ENCODE measurements at places on chromosomes 4 and X. TPM values are rescaled to one million over a fixed set of nuclear protein-coding genes. Genes with fewer than 3 reads are reported as not detected.

SPATA18 gene
- total RNA-seq = 2.3 TPM

- no peak for DNase-seq
Observed at GRCh38 chr4:110526589-110526988, 50.6 kb downstream of the ENPEP start.

- no peak for DNase-seq
Observed at GRCh38 chr4:2954358-2955185, 8.6 kb downstream of the NOP14 start.

DNA sequence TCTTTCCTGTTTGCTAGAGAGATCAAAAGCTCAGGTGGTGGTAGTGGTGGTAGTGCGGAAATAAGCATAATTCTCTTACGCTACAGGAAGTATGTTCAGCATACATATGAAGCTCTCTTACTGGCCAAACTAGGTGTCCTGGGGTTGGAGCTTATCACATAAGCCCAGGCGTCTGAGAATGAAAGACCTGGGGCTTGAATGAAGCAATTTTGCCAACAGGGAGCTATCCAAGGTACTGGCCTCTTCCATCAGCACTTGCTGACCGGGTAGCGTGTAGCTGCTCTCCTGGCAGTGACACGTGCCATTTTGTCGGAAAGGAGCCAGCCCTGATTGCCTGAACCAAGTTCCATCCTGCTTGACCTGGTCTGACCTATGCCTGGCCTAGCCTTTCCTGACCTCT, 65.9 kb upstream of the HPF1 start:
- no peak for DNase-seq

GRCh38 chr4:159483782-159484741, 381.2 kb downstream of the RAPGEF2 start:
- DNase-seq = no peak

- no peak for DNase-seq
Observed at GRCh38 chrX:87105131-87105530, 412.5 kb upstream of the KLHL4 start.

DNA sequence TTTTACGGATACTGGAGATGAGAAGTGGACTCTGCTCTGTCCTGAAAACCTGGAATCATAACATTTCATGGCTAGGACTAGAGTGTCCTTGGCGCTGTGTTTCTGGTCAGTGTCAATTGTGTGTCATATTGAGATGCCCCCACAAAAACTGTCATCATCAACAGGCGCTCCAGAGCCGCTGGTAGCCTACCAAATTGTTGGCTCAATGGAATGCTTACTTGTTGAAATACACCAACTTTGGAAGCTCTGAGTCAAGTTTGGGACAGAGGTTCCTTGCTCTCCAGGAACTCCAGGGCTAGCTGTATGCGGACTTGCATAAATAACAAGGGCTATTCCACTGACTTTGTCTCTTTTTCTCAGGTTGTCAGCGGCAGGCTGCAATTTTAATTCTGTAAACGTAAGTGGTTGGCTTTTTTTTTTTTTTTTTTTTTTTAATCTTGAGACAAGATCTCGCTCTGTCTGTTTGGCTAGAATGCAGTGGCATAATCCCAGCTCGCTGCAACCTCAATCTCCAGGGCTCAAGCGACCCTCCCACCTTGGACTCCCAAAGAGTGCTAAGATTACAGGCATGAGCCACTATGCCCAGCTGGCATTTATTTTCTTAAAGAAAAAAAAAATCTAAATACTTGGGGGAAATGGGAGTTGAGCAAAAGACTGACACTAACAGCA, 871 bp upstream of the HPGD start:
- no peak for DNase-seq

GRCh38 chr4:25301471-25301870, 11.1 kb upstream of the ZCCHC4 start:
- no peak for DNase-seq

DNA sequence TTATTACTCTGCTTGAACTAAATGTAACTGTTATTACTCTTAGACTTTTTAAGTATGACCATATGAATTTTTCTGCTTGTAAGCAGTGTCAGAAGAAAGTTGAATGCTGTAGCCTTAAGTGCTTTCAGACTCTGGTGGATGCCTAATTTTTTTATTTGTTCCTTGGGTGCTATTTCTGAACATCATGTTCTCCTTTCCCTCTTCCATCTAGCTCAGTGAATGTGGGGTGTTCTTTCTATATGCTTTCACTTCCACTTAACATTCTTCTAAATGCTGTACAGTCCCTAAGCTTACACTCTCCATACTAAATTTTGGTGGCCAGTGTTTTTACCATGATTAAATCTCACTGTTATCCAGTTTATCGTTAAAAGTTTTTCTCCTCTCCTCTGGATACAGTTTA, 3.6 kb downstream of the DCK start:
- DNase-seq = no peak

DNA sequence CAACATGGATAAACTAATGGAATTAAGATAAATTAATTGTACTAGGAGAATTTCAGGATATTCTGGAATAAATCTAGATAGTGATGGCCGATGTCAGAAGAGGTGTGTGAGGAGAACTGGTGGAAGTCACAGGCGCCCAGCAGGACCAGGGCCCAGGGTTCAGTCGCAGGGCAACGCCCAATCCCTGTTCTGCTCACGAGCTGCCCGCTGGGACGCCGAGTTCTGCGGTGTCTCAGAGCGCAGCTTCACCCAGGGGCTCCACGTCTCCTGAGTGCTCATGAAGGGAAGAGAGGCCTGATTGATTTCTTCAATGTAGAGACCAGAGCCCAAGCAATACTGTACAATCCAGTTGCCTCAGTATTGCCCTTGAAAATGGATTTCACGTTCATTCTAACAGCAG, 1.5 kb upstream of the HSPA4L start:
- DNase-seq = no peak

KCNIP4 gene
- total RNA-seq = not detected

DNA sequence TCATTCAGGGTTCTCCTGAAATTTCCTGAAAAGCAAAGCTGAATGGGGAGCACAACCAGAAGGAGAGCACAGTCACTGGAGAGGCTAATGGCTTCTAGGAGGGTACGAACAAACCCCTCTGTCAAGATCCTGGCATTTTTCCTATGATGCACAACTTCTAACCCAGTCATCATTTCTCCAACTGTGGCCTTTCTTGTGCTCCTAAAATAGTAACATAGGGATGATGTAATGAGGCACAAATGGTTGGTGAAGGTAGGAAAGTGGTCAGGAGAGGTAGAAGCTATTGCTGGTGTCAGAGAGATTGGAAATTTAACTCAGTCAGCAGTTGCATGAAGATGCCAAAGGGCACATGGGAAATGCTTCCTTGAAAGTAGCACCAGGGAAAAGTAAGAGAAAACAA, 52.7 kb downstream of the SLC10A7 start:
- no peak for DNase-seq

GRCh38 chr4:126850286-126850685, 782.5 kb upstream of the INTU start:
- no peak for DNase-seq

DNA sequence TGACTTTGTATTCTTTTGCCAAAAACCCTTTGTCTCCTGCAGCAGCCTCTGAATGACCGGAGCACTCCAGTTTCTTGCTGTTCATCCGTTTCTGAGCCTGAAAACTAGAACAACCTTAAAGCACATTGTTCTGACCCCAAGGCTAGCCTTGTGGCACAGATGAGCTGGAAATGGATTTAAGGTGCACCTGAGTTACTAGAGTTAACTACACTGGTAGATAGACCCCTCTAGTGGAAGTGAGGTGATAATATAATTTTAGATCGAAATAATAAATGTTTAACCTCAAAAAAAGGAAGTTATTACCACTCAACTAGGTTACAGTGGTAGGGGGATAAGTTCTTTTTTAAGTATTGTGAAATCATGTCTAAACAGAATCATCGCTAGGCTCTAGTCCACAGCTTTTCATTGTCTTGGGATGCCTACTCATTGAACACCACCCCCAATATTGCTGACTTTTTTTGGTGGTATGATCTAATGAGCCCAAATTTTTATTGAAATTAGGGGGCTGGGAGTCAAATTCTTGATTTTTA, 2.7 kb downstream of the PLS3 start:
- DNase-seq = no peak

- DNase-seq = no peak
Observed at GRCh38 chrX:101252634-101253033, 33.0 kb downstream of the DRP2 start.

- no peak for DNase-seq
Observed at GRCh38 chrX:10112510-10112909, 44.3 kb upstream of the CLCN4 start.

GRCh38 chr4:118254368-118254767, 98.4 kb downstream of the PRSS12 start:
- DNase-seq = no peak

DNA sequence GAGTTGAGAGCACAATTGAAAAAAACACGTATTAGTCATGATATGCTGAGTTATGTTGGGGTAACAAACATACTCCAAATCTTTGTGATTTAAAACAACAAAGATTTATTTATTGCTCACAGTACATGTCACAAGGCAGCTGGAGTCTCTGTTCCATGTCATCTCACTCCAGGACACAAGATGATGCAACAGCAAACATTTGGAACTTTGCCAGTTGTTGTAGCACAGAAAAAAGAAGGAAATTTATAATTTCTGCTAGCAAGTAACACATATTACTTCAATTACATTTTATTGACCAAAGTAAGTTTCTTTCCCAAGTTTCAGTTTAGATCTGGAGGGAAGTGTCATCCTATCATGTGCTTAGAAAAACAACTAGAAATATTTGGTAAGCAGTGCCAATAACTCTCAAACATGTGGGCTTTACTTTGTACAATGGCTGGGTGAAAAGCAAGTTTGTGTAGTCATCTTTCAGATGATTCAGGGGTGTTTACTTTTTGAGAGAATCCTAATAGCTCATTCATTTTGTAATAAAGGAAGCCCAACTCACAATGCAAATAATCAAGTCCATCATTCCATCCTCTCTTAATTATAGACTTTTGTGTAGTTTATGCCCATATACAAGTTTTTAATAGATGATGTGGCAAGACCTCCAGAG, 452.3 kb downstream of the ZIC3 start:
- no peak for DNase-seq

GRCh38 chr4:114874321-114874720, 239.1 kb downstream of the NDST4 start:
- DNase-seq = no peak

AWAT2 gene
- total RNA-seq = not detected

GRCh38 chr4:115145393-115146160, 32.2 kb upstream of the NDST4 start:
- no peak for DNase-seq

- DNase-seq = no peak
Observed at GRCh38 chr4:169096221-169096620, 86.2 kb upstream of the CBR4 start.

UGT2B17 gene
- total RNA-seq = not detected

DNA sequence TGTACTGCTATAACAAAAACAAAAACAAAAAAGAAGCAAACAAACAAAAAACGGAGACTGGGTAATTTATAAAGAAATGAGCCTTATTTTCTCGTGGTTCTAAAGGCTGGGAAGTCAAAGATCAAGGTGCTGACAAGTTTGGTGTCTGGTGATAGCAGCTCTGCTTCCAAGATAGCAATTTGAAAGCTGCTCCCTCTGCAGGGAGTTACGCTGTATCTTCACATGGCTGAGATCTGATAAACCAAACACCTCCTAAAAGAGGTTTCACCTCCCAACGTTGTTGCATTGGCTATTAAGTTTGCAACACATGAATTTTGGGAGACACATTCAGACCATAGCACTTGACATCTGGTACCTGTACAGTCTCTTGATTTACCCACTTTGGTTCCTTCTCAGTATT, 854.2 kb downstream of the CENPC start:
- no peak for DNase-seq

LEF1 gene
- total RNA-seq = 4.5 TPM

USP26 gene
- not detected for total RNA-seq

- DNase-seq = no peak
Observed at GRCh38 chrX:95974890-95975289, 709.8 kb upstream of the DIAPH2 start.

DNA sequence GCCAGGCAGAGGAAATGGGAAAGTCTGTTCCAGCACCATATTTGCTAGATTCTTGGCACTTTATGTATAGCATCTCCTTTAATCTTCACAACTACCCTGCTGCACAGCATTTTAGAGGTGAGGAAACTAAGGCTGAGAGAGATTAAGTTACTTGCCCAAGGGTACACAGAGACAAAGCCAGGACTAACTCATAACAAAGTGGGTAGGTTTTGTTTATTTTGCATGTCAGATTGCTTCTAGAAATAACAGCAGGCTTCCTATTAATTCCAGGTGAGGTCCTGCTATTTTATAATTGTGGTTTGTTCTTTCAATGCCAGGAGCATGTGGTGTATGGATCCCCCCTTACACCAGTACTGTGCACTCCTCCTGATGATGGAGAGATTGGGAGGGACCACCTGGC, 15.0 kb downstream of the TCEANC start:
- no peak for DNase-seq

GRCh38 chrX:139388254-139388653, 142.3 kb upstream of the F9 start:
- no peak for DNase-seq

SSX2 gene
- not detected for total RNA-seq

CFAP99 gene
- total RNA-seq = not detected

GRCh38 chrX:20225488-20225833, 41.2 kb downstream of the RPS6KA3 start:
- DNase-seq = no peak

- no peak for DNase-seq
Observed at GRCh38 chrX:145856181-145856580, 38.6 kb downstream of the SLITRK2 start.

GRCh38 chr4:67933038-67933437, 30.3 kb downstream of the TMPRSS11A start:
- DNase-seq = no peak

- no peak for DNase-seq
Observed at GRCh38 chrX:103464072-103464773, 55.1 kb downstream of the RAB40A start.

IL15 gene
- total RNA-seq = 3.1 TPM

DNA sequence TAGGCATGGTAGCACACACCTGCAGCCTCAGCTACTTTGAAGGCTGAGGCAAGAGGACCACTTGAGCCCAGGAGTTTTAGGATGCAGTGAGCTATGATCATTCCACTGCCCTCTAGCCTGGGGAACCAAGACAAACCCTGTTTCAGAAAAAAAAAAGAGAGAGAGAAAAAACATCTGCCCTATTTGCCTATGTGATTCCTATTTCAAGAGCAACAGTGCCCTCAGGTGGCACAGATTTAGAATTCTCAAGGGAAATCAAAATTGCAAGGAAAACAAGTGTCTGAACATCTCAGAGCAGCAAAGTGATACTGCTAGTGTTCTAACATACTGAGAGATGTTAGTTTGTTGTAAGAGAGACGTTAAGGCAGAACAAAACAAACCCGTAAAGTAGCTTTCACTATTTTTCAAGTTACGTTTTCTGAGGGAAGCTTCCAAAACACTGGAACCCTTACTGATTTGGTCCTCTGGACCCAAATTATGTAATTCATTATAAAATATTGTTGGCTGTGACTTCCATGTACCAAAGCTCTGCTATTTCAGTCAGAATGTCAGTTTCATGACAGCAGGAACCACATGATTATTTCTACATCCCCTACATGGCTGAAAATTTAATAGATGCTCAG, 7.9 kb downstream of the BDH2 start:
- no peak for DNase-seq
